ENCODE measurements at places on chromosomes 6 and 20.
A peak's percentile ranks its signal among the peaks of the same experiment; 100 is the strongest.

DNA sequence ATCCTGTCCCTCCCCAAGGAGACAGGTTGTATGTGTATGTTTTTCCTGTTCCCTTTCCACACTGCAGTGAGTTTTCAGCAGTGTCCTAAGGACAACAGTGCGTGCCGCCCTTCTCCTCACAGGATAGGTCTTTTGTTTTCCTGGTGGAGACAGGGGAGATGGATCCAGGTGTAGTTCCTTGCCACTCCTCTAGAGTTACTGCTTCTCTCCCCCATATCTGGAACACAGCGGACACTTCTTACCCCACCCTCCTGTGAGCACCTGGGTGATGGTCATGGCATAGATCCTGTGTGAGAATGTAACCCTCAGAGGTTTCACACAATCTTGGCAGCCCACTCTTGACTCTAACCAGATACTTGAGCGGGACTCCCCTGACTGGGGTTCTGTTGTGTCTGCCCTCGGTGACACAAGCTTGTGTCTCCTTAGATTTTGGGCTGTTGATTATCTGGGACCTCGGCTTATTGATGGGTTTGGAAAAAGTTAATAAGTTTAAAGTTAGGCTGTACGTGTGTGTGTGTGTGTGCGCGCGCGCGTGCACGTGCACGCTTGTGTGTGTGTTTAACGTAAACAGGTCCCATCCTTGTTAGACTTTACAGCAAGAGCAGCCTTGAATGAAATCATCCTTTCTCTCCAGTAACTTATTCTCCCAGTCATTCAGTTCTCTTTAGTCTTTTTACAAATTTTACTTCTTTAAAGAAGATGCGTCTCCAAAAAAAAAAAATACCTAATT is 131.3 kb upstream of the EDN1 start:
- no peak for DNase-seq

DNA sequence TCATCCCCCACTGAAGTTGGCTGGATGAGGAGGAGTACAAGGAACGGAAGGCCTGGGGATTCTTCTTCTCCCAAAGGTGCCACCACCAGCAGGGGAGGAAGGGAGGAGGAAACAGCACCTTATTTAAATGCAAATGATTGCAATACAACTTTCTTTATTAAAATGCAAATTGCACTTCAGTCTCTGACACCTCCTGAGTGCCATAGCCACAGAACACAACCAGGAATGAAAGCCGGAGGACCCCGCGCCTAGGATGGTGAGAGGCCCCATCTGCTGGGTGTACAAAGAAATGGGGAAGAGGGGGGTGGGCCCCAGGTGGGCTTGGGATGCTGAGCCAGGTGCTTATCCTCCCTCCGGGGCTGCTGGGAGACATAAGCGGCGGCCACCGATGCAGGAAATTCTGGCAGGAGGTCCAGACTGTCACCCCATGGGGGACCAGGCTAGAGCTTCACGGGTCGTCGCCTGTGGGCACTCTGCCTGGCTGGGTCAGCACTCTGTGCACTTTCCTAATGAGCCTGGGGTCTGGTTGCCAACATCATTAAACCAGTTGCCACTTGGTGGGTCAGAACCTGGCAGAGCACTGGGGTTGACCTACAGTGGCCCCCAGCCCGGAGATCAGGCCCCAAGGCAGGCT is 154.2 kb upstream of the MLN start:
- DNase-seq, result no peak

GRCh38 chr6:119350952-119351372 is 1.4 kb upstream of the MAN1A1 start:
- no peak for DNase-seq

GRCh38 chr6:14089224-14089623 is 28.3 kb upstream of the CD83 start:
- no peak for DNase-seq

DNA sequence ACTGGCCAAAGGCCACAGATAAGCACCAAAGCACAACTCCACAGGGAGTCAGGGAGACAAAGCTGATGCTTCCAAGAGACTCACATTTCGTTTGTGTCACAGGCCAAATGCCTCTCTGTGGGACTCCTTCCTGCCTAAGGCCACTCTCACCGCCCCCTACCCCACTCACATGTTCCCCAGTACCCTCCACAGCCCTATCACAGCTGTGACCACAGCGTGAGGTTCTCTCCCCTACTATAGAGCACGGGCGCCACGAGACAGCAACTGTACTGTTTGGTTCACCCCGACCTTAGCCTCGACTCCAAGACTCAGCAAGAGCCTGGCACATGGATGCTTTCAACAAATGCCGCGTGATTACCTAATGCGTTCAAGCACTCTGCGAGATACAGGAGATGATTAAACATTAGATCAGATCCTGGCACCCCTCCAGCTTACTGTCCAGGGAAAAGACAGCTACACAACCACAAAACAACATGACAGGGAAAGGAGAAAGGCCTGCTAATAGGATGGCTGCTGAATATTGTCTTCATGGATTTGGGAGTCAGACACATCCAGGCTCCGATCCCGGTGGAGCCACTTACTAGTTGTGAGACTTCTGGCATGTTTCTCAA is 105.5 kb downstream of the AGPAT4 start:
- DNase-seq, result no peak

DNA sequence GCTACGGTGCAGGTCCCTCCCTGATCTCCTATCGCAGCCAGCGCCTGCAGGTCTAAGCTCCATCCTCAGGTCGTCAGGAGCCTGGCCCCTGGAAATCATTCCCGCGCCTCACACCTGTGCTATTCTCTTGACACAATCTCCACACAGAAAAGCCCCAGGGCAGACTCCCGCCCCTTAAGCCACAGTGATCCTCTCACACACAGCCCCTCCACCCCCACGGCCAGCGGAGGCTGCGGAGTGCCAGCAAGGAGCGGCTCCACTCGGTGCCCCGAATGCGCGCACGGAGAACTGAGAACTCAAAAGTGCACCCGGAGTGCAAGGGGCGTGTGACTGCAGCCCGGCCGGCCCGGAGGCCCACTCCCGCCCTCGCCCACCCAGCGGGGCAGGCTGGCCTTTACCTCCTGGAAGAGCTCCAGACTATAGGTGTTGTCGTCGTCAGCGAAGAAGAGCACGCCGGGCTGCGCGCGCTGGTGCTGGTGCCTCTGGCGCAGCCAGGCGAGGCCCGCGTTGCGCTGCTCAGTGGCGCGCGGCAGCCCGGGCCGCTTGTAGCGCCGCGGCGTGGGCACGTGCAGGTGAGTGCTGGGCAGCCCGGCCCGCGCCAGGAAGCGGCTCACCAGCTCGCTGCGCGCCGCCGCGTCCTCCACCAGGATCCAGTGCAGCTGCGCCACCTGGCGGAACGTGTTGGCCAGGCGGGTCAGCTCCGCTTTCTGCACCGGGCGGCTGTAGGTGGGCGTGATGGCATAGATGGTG is 1.2 kb downstream of the B3GAT2 start:
- peak; percentile 72 for DNase-seq

GRCh38 chr6:156719720-156720563 is 57.2 kb upstream of the ARID1B start:
- DNase-seq, result peak; percentile 62

GRCh38 chr20:36836591-36837269 is 39.2 kb upstream of the TLDC2 start:
- DNase-seq, result peak; percentile 22

GRCh38 chr6:34138914-34139510 is 6.9 kb downstream of the GRM4 start:
- DNase-seq, result no peak
